ENCODE measurements at places on chromosomes 12 and 14. TPM values are rescaled to one million over a fixed set of nuclear protein-coding genes. Genes with fewer than 3 reads are reported as not detected.

CMKLR1 gene
- 3.6 TPM for polyA plus RNA-seq

DNA sequence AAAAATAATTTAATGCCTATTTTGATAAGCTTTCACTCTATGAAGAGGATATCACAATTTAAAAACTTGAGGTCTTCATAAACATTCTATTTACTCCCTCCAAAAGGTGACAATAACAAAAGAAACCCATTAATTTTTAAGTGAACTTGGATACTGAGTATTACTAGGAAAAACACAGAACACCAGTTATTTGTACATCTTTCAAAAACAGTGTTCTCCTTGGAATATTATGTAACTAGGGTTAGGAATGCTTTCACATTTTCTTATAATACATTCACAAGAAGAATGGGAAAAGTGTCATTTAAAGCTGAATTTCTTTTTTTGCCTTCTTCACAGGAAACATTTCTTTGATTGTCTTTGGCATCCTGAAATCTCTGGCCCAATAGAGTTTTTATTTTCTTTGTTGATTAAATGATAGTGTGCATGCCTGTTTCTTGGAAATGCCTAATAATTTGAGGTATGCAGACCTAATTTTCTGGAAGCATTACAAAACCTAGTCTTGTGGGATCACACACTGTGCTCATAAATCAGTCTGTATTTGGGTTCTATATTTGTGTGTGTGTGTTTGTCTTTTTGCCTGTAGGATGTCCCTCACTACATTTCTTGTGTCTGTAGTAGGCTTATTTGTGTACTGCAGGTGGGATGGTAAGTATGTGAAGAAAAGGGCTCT is 76.5 kb downstream of the WNK1 start:
- DNase-seq: no peak

ENDOU gene
- 0.13 TPM for polyA plus RNA-seq

- no peak for DNase-seq
Measured at GRCh38 chr12:2284857-2285256, 232.1 kb downstream of the CACNA1C start.

DNA sequence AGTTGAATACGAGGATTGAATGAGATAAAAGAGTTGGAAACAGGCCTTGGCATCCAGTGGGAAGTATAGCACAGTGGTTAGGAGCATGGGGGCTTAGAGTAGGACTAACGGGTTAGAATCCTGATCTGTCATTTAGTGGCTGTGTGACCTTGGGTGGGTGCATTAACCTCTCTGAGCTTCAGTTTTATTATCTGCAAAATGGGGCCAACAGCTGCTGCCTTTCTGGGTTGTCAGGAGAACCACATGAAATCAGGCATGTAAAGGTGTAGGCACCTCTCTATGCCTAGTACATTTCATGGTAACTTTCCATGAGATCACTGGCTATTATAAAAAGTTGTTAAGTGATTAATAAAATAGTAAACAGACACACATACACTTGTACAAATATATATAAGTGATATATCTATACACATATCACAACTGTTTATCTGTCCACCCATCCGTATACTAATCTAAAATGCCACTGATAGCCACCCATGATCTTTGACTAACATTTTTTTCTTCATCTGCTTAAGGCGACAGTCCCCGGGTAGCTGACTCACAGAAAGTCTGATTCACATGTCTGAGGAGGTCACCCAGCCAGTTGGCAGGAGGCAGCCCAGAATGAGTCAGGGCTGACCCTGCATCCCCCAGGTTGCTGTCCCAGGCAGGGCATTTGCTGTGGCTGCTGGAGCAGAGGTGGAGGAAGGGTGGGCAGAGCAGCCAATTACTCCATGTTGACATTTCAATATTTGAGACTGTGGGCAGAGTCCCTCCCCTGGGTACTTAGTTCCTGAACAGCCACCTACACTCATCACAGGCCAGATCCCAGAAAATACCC is 125.6 kb upstream of the NOS1 start:
- DNase-seq: no peak

LUM gene
- 87.5 TPM for polyA plus RNA-seq

- no peak for DNase-seq
Measured at GRCh38 chr14:28152453-28153044, 614.0 kb upstream of the FOXG1 start.

DNA sequence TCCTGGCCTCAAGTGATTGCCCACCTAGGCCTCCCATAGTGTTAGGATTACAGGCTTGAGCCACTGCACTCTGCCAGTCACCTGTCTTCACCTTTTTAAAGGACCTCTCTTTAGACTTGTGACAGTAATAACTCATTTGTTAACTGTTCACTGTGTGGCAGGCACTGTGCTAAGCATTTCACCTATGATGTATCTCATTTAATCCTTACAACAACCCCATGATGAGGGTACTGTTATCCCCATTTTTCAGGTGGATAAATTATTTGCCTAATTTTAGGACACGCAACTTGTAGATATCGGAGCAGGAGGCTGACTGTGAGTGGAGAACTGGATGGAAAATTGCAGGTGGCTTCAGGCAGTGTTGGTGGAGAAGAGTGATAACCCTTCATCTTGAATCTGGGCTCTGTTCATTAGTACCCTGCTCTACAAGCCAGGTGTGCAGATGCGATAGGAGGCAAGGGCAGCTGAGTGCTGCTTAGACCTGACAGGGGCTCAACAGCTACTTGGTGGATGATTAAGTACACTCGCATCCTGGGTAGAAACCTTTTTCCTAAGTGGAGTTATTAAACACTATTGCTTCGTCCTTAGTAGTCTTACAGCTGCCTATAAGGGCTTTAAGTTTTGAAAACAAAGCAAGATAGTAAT is 2.7 kb downstream of the TCTN1 start:
- DNase-seq: no peak

DNA sequence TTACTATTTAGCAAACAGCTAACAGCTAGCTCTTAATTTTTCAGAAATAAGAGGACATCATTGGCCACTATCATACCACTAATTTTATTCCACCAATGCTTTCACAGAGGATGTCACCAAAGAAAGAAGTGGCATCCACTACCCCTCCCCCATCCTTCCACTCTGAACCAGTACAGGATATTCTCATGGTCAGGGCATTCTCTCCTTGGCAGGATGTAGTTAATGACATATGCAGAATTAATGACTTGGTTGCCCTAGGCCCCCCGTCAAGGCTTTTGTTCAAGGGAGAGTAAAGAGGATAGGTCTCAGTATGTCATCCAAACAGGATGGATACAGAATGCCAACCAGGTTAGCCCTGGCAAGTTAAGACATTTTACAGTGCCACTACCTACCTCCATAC is 18.9 kb upstream of the NUP107 start:
- DNase-seq: no peak

BATF gene
- polyA plus RNA-seq: 0.66 TPM

DNA sequence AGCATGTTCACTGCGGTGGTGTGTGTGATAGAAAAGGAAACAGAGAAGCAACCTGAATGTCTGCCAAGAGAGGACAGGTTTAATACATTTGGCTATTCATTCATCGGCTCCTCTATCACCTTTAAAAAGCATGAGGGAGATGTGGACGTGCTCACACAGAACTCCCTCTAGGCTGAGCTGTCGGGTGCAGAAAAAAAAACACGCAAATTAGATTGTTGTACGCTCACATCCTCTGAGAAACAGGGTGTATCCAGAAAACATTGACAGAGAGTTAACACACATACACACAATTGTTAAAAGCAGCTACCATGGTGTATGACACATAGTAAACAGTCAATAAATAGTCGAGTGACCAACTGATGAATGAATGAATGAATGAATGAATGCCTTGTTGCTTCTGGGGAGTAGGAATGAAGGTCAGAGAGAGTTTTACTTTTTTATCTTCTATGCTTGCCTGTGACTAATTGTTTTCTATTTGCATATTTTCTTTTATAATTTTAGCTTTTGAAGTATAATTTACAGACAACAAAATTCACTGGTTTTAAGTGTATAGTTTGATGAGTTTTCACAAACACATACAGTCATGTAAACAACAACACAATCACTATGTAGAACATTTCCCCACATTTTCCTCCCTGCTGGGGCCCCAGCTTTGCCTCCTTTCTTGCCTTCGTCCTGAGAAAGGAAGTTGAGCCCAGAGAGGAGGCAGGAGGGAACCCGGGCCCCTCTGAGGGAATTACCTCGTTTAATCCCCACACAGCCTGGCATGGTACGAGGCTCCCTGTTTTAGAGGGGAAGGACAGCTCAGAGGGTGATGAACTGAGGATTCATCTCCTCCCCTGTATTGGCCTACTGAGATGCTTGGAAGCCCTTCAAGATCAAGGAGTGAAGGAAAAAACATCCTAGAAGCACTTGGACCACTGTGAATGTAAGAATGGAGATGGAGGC is 19.7 kb upstream of the FAM222A start:
- DNase-seq: no peak

CCDC184 gene
- polyA plus RNA-seq: 0.30 TPM

TMEM229B gene
- polyA plus RNA-seq: 3.3 TPM

- DNase-seq: no peak
Measured at GRCh38 chr14:93207468-93208308, 632 bp downstream of the UBR7 start.

DNA sequence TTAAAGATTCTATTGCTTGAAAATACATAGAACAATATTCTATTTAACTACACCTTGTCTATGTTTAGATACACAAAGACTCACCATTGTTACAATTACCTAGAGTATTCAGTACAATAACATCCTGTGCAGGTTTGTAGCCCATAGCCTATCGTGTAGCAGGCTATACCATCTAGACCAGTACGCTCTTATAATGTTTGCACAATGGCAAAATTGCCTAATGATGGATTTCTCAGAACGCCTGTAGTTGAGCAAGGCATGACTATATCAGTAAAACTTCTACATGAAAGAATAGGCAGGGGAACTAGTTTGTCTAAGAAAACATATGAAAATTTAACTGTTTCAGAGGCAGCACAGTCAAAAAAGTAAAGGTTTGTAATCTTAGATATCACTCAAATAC is 375.9 kb downstream of the DAD1 start:
- no peak for DNase-seq

GRCh38 chr14:95649230-95649629 is 37.0 kb upstream of the TCL1B start:
- no peak for DNase-seq

DNA sequence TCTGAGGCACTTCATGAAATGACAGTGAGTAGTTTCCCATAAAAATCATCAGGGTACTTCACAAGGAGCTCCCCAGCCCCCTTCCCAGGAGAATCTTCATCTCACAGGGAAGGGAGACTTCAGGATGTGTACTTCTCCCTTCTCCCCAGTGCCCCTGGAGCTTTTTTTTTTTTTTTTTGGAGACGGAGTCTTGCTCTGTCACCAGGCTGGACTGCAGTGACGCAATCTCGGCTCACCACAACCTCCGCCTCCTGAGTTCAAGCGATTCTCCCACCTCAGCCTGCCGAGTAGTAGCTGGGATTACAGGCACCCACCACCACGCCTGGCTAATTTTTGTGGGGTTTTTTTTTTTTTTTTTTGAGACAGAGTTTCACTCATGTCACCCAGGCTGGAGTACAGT is 10.4 kb downstream of the ITPK1 start:
- DNase-seq: no peak

UBE3B gene
- 38.9 TPM for polyA plus RNA-seq

CLEC6A gene
- polyA plus RNA-seq: 0.10 TPM

LMO3 gene
- polyA plus RNA-seq: 2.6 TPM

TAC3 gene
- 1.3 TPM for polyA plus RNA-seq
